RCC 7860 (cell line): ENCODE measurements at places on chromosomes 12 and 14.

- no peak for DNase-seq
These were observed 58.4 kb downstream of the BCL11B start for GRCh38 chr14:99213527-99213971.

- DNase-seq, result peak; percentile 95
These were observed 9.3 kb upstream of the PTHLH start for GRCh38 chr12:27981874-27982273.

DNA sequence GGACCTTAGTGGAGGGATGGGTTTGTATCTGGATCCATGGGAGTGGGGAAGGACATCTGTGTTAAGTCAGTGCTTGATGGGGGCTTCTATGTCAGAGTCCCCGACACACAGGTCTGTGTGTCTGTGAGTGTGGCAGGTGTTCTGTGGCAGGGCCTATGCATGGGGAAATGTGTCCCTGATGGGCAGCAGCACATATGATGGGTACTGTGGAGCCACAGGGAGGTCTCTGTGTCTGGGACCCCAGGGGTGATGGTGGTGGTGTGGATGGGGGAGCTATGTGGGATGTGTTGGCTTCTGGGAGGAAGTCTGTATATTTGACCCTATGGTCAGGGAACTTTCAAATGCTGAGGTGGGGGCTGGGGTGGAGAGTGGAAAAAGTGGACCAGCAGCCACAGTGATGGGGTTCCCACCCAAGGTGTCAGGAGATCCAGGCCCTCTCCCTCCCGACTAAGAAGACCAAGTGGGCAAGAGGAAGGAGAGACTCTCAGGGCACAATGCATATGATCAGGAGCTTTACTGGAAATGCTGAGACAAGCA, 16.5 kb downstream of the KRT7 start:
- no peak for DNase-seq

GRCh38 chr12:132723015-132723763, 12.5 kb downstream of the PGAM5 start:
- DNase-seq, result no peak

DNA sequence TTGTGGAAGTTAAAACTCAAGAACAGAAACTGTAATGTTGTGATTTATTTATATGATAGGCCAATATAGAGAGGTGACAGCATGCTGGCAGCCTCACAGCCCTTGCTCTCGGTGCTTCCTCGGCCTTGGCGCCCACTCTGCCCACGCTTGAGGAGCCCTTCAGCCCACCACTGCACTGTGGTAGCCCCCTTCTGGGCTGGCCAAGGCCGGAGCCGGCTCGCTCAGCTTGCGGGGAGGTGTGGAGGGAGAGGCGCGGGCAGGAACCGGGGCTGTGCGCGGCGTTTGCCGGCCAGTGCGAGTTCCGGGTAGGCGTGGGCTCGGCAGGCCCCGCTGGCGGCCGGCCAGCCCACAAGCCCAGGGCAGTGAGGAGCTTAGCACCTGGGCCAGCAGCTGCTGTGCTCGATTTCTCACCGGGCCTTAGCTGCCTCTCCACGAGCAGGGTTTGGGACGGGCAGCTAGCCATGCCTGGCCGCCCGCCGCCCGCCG, 65.8 kb upstream of the SLC8A3 start:
- no peak for DNase-seq

- no peak for DNase-seq
These were observed 133.5 kb upstream of the TMCC3 start for GRCh38 chr12:94783862-94784261.

DNA sequence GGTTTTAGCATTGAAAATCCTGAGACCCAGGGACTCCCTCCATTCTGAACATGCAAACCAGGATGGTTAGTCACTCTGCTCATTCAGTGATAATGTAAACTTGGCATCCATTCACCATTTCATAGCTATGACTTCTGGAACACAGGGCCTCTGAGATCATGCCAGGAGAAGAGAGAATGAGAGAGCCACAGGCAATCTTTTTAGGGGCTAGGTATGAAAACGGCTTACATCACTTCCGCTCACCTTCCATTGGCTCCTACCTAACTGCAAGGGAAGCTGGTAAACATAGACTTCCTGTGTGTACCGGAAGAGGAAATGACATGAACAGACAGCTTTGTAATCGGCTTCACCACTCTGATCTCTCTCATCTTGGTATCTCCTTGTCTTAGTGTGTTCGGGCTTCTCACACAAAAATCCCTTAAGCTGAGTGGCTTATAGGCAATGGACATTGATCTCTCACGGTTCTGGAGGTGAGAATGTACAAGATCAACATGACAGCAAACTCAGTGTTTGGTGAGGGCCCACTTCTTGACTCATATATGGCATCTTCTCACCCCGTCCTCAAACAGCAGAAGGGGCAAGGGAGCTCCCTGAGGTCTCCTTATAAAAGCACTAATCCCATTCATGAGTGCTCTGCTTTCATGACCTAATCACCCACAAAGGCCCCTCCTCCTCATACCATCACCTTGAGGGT, 465.9 kb upstream of the TBX3 start:
- peak; percentile 56 for DNase-seq

- no peak for DNase-seq
These were observed at the start of gene FIGNL2 for GRCh38 chr12:51848326-51848727. Gene FIGNL2, minus strand, starts transcription at chr12:51848718. Its CDS starts 26,305 bp downstream, at chr12:51822413.

- no peak for DNase-seq
These were observed 9.8 kb downstream of the NCKAP5L start for GRCh38 chr12:49818241-49818895.
